Activated CD4-positive, alpha-beta T cell treated with anti-CD3 and anti-CD28 coated beads, Interleukin-2, amount 50 U/mL, for 24 hours (primary cell): ENCODE measurements at places on chromosomes 12 and 14.

DNA sequence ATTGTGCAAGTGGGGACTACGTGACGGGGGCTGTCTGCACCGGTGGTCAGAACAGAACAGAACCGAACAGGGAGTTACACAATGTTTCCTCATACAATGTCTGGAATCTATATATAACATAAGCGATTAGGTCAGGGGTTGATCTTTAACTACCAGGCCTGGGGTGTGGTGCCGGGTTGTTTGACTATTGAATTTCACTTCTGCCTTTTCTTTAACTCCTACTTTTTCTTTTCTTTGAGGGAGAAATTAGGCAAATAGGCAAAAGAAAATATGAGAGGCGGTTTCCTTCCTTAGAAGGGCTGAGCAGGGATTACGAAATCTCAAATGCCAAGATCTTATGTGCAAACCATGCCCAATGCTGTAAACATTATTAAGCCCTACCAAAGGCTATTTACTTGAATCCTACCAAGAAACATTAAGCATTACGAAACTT, 140.3 kb downstream of the SLC38A6 start:
- DNase-seq: no peak

DNA sequence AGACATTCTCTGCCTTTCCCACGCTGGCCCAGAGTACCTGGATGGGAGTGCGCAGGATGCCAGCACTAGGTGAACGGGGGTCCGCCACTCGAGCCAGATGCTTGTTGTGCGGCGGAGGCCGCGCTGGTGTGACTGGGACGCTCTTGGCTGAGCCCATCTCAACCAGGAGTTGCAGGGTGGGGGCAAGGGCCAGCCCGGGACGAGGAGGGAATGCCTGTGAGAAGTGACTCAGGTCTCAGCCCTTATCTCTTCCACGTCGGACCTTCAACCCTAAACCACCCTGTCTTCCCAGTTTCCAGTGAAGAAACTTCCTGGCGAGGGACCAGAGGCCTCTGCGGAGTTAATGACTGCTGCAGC, 312 bp downstream of the CDCA3 start:
- DNase-seq: no peak

- DNase-seq: no peak
Observed at GRCh38 chr12:106581543-106582248, 1.1 kb upstream of the RFX4 start.

DNA sequence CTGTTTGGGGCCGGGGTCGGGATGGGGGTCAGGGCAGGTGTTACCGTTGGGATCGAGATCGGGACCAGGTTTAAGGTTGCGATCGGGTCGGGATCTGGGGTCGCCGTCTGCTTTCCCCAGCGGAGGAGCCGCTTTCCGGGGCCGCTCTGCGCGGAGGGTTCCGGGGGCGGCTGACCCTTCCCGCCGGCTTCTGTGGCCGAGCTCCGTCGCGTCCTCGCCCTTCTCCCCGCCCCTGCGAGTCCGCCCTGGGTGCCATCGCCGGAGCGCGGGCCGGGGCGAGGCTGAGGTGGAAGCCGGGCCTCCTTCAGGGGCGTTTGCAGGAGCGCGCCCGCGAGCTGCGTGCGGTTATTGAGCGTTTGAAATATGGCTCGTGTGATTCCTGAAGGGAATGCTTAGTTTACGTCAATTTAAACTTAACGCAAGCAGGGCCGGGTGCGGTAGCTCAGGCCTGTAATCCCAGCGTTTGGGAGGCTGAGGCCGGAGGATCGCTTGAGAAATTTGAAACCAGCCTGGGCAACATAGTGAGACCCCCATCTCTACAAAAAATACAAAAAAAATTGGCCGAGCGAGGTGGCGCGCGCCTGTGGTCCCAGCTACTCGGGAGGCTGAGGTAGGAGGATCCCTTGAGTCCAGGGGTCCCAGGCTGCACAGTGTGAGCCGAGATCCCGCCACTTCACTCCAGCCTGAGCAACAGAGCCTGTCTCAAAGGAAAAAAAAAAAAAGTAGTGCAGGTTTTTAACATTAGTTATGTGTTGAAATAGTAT, 620 bp downstream of the PGAM5 start:
- DNase-seq: no peak

GRCh38 chr12:107251288-107251687, 157.9 kb upstream of the CRY1 start:
- no peak for DNase-seq

DNA sequence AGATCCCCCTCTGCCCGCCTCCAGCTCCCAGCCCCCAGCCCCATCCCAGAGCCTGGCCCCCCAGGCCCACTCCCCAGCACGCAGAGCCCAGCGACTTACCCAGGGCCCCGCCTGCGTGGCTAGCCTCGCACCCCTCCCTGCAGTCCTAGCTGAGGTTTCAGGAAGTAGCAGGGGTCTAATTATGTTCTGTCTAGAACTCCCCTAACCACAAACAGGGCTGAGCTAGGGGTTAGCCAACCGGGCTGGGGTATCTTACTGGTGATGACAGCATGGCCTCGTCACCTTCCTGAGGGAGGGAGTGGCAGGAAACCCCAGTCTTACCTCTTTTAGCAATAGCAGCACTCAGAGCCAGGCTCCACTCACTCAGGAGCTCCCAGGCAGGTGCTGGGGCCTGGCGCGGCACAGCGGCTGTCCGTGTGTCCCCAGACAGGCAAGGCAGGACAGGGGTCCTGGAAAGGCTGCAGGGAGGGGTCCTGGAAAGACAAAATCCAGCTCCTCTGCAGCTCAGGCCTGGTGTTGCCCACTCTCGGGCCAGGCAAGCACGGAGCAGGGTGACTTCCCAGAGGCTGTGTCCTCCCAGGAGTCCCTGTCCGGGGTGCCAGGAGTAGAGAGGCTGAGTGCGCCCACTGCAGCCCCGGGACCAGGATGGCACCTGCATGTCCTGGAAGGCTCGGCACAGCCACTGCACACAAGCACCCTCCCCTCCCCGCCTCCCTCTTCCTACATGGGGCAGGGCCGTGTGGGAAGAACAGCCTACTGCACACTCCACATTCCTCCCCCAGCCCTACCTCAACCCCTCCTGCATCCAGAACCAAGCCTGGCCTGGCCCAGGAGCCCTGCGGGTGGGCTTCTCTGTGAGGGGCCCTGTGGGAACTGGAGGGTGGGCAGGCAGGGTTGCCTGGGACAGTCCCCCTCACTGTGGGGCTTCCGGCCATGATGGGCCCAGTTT, at the start of gene GPR132:
Gene GPR132 (minus strand): TSS at position 151 of the 949 bp plus-strand sequence. CDS start 10,010 bp downstream, outside the sequence.
- DNase-seq: peak; percentile 56

- DNase-seq: no peak
Observed at GRCh38 chr12:43291516-43291915, 260.5 kb downstream of the ADAMTS20 start.

GRCh38 chr14:104537613-104537988, 42.0 kb upstream of the C14orf180 start:
- DNase-seq: no peak

DNA sequence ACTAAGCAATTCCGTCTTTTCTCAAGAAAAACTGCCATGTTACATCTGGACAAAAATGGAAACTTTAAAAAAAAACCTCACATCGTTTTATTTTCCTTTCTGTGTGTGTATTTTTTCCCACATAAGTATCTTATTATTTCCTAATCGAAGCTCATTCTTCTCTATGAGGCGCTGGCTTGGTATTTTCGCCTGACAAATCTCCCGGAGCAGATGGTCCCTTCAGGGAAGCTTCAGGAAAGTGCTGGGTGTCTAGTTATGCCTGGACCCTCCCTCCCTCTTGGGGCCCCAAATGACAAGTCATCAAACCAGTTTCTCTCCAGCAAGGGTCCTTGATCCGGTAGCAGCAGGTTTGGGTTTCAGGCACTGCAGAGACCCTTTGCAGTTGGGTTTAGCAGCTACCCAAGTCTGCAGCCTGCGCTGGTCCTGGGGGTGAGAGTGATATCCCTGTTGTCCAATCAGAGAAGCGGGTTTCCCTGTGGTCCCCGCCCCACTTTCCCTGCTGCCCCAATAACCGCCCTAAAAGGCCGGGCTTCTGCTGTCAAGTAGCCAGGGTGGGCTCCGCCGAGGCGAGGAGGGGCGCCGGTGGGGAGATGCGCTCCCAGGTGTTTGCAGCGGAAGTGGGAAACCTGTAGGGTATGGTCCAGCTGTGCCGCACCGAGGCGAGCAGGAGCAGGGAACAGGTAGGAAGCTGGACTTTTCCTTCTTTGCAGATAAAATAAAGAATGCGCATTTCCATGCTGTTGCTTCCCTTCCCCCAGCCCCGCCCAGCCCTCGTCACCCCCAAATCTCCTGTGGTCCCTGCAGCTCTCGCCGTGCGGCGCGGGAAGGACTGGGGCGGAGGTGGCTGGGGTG, at the start of gene CNTN1:
Gene CNTN1 (plus strand): TSS at position 527 of the 852 bp plus-strand sequence.
- DNase-seq: no peak

DNA sequence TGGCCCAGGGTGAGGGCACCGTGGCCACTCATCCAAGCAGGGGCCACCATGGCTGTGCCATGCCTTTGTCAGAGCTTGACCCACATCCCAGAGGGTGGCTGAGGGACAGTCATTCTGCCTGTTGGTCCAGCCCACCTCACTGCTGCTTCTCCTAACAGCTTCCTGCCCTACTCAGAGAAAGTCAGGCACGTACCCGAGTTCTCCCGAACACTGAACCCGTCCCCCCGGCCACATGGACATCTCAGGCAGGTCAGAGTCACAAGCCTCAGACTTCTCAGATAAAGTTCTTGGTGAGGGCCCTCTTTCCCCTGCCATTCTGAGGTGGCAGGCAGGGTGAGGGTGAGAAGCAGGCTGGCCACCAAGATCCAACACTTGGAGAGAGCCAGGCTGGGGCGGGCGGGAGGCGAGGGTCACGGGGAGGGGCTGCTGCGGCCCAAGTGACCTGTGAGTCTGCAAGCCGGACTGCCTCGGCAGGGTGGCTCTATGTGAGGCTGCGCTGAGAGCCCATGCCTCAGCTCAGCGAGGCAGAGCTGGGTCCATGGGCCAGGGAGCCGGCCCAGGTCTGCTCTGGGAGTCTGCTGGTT, 317.8 kb downstream of the TMEM121 start:
- no peak for DNase-seq

DNA sequence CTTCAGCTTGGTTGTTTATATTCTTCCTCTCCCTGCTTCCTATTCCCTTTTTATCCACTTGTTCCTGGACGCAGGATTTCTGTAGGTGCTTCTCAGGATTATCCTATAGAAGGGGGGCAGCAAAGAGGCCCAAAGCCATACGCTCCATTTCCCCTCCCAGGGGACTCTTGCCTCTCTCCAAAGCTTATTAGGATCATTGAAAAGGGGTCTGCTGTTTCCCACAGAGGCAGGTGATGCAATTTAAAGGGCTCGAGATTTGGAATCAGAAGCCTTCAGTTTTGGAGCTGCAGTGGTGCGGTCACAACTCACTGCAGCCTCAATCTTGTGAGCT, 31.5 kb upstream of the SYNDIG1L start:
- no peak for DNase-seq

GRCh38 chr14:65210118-65210821, 108.0 kb upstream of the MAX start:
- no peak for DNase-seq

GRCh38 chr12:112812600-112813406, 21.3 kb downstream of the RPH3A start:
- DNase-seq: no peak

DNA sequence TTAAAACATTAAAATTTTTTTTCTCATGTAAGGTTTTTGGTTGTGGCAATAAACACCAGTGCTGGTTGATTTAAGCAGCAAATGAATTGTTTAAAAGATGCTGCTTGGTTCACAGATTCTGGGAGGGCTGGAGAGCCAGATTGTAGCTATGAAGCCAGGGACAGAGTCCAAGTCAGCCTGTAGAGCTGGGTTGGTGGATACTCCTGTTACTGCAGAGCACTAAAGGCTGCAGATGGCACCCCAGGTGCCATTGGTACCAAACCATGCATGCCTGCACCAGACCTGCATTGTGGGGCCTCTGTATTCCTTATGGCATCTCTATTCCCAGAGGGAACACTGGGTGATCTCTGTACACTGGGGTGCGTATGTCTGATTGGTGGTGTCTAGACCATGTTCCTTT, 113.3 kb downstream of the SNAPC1 start:
- DNase-seq: no peak

DNA sequence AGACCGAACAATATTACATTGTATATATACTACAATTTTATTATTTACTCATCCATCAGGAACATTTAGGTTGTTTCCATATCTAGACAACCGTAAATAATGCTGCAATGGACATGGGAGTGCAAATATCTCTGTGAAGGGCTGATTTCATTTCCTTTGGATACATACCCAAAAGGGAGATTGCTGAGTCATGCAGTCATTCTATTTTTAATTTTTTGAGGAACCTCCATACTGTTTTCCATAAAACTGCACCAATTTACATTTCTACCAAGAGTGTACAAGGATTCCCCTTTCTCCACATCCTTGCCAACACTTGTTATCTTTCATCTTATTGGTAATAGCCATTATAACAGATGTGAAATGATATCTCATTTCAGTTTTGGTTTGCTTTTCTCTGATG, 84.7 kb downstream of the SLC41A2 start:
- DNase-seq: no peak

DNA sequence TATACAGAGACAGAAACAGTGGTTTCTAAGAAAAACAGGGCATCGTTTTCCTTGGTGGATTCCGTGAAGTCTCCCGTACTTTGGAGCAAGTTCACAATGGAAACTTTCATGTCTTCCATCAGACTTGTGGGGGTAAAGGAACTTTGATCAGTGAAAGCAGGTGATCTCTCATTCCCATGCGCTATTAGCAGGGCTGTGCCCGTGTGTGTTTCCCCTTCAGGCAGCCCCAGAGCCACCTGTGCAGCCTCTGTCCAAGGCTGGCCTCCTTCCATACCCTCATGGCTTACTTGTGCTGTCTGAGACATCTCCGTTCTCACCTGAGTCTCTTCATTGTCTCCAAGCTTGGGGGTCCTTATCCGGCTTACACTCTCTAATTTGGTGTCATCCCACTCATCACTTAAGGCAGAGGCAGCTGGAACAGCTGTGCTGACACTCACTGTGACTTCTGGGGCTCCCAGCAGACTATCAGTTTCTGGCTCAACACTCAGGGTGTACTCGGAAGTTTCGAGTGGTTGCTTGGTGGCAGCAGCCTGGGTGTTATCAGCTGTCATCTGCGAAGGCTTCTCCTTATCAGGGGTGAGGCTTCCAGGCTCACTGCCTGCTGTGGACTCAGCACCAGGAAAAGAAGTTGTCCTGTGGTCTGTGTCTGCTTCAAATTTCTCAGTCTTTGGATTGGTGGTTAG, 13.8 kb downstream of the ARMH4 start:
- DNase-seq: no peak

GRCh38 chr12:66598079-66598478, 80.8 kb downstream of the GRIP1 start:
- no peak for DNase-seq
